ENCODE measurements at places on chromosomes 2 and 18.

GRCh38 chr2:75375646-75376582 is 176.6 kb upstream of the TACR1 start:
- DNase-seq: no peak

GRCh38 chr2:43941966-43942365 is 53.8 kb downstream of the LRPPRC start:
- no peak for DNase-seq

- DNase-seq: no peak
Measured at GRCh38 chr2:169862816-169863215, 35.6 kb downstream of the UBR3 start.

DNA sequence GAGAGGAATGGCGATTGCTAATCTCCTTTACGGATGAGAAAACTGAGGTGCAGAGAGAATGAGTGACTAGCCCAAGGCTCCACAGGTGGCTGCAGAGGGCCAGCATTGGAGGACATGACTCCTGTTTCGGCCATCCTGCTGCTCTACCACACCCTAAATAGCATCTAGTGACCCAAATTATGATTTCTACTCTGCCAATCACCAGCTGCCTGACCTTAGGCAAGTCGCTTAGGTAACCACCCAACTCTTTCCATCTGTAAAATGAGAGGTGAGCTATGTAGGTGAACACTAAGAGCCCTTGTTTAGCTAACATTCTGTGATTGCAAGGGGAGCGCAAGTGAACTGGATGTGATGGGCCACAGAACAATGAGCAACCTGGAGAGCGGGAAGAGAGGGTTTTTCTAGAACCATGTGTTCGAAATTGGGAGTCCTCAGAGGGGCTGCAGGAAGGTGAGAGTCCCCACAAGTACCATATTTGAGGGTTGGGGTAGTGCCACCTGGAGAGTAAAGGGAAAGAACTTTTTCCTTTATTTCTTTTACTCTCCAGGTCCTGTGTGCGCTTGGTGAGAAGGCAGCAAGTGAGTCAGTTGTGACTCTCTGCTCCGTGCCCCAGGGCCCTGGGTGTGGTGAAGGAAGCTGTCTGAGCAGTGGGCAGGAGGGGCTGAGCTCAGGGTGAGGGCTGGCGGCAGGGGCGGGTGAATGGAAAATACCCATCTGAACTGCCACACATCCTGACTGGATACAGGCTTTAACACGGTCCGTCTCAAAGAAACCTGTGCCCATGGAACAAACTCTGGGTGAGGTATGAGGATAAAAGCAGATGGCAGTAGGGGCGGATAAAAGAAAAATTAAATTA is 2.4 kb downstream of the CYP27C1 start:
- DNase-seq: no peak

- no peak for DNase-seq
Measured at GRCh38 chr2:135175177-135175576, 123.1 kb downstream of the RAB3GAP1 start.

DNA sequence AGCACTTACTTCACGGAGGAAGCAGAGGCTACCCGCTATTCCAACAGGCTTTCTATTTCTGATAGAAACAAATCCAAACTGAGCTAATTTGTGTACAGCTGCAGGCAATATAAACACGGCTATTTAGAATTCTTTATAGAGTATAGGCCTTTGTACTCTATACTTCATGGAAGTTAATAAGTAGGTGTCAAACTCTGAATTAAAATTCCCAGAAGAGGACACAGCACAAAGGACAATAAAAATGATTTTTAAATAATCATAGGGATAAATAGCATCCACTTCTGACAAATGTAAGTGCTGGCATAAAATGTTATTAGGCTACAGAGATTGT is 261.5 kb downstream of the AFF3 start:
- DNase-seq: no peak

All from activated T-cell treated with anti-CD3 and anti-CD28 coated beads, Interleukin-2, amount 50 U/mL, for 48 hours (primary cell).